ENCODE measurements at places on chromosomes 11 and 22.

- DNase-seq = no peak
Observed at GRCh38 chr11:24885580-24886173, 388.8 kb downstream of the LUZP2 start.

GRCh38 chr11:107928767-107929507 lies 689 bp downstream of the RAB39A start:
- DNase-seq = peak; percentile 13

DNA sequence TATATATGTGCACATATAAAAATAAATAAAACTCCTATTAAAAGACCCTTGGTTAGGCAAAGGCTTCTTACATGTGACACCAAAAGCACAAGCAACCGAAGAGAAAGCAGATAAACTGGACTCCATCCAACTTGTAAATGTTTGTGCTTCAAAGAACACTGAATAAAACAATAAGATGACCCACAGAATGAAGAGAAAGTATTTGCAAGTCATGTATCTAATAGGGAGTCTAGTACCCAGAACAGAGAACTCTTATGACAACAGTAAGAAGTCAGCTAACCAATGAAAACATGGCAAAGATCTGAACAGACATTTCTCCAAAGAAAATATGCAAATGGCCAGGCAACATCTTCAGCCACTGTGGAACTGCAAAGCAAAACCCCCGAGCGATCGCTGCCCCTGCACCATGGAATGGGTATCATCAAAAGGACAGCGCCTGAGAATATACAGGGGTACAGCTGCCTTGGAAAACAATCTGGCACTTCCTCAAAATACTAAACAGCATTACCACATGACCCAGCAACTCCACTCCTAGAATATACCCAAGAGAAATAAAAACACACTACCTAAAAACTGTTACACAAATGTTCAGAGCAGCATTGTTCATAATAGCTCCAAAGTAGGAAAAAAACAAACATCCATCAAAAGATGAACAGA lies 17.2 kb downstream of the BRD1 start:
- no peak for DNase-seq

DNA sequence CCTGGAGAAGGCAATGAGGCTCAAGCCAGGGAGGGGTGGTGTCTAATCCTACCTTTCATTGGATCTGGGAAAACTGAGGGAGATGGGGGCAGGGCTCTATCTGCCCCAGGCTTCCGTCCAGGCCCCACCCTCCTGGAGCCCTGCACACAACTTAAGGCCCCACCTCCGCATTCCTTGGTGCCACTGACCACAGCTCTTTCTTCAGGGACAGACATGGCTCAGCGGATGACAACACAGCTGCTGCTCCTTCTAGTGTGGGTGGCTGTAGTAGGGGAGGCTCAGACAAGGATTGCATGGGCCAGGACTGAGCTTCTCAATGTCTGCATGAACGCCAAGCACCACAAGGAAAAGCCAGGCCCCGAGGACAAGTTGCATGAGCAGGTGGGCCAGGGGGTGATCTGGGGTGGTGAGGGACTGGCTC lies at the start of gene FOLR1:
FOLR1 (plus strand) TSS at position 180 of the 421 bp plus-strand sequence; CDS start at position 214, 34 bp downstream.
- DNase-seq = no peak

- DNase-seq = no peak
Observed at GRCh38 chr22:33492210-33492651, 428.0 kb downstream of the LARGE1 start.

- DNase-seq = no peak
Observed at GRCh38 chr22:20663137-20663828, 110.6 kb upstream of the SERPIND1 start.

DNA sequence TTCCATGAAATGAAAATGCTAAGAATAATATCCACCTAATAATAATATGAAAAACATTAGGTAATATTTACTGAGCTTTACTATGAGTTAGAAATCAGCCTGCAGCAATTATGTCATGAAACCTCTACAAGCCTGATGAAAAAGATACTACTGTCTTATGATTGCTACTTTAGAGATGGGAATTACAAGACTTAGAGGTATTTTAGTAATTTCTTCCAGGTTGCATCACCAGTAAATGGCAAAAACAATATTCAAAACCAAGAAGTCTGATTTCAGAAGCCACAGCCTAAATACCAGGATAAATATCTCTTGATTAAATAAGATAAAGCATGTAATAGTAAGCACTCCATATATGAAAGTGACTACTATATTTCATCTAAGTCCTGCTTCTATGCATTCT lies 13.8 kb downstream of the OR5B21 start:
- no peak for DNase-seq

DNA sequence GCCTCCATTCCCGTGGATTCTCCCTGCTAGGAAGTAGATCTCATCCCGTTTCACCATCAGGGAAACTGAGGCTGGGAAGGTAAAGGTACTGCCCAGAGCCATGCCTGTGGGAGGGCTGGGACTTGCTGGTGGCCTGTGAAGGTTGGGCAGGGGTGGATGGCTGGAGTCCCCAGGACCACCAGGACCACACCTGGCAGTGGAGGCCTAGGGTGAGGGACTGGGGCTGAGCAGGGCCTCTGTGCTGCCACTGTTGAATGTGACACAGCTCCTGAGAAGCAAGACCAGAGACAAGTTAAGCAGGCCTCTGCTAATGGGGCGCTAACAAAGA lies 26.2 kb upstream of the PRODH start:
- DNase-seq = no peak

GRCh38 chr11:18704698-18705097 lies 6.1 kb downstream of the TMEM86A start:
- no peak for DNase-seq

DNA sequence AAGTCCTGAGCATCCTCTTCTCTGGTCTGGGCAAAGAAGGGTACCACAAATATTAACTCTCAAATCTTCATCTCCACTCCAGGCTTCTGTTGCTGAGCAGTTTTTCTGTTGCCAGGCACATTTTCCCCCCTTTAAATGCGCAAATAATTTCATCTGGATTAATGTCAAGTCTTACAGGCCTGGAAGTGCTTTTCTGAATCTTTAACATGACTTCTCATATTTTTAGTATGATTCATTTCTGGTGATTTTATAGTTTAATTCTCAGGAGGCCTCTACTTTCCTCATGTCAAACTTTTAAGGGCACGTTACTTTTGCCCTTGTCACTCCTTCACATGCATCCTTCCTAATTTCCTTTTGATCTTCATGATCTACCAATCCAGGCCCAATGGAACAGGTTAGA lies 510.2 kb downstream of the METTL15 start:
- no peak for DNase-seq

DNA sequence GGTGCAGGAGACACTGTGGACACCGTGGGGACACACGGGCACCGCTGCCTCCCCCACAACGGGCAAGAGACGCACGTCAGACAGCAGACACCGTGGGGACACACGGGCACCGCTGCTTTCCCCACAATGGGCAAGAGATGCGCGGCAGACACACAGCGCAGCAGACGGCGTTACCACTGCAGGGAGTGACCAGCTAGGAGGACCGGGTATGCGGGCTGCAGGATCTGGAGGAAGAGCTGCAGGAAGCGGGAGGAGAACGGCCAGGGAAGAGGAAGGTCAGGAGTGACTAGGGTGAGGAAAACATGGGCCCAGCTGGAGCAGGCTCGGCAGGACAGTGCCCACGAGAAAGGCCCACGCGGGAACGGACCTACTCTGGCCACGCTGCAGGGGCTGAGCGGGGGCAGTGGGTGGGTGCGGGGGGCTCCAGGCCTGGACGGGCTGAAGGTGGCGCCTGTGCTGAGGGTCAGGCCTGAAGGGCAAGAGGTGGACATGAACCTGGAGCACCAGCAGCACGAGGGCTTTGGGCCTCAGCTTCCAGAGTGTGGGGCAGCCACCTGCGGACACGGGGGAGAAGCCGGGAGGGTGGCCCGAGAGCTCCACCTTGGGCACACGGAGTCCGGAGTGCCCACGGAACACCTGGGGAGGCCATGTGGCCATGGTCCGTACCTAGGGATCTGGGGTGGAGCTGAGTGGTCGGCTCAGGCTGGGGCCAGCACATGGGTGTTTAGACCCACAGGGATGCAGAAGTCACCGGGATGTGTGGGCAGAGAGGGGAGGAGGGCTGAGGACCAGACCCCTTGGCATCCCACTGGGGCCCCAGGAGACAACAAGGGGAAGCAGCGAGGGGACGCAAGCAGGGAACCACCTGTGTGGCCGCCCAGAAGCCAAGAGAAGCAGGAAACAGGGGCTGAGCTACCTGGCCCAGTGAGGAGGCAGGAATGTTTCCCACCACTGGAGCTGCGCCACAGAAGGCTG lies 16.5 kb downstream of the TOLLIP start:
- DNase-seq = no peak

GRCh38 chr11:119149018-119149785 lies at the start of gene ABCG4:
Gene ABCG4 (plus strand): TSS chr11:119149052. CDS start chr11:119149966, 914 bp downstream.
- DNase-seq = peak; percentile 31

DNA sequence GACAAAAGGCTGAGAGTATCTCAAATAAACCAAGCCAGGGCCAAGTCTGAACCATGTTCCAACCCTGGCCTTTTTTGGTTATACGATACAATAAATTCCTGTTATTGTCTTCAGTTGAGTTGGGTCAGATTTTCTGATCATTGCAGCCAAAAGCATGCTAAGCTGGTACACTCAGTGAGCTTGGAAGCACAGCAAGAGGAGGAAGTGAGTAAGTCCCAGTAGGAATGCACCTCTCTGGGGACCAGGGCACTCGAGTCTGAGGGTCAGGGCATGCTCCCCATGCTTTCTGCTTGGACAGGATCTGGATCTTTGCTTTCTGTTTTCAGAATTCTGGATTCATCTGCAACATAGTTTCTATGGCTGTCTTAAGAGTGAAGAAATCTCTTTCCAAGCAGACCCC lies 73.1 kb downstream of the TMPRSS5 start:
- DNase-seq = no peak

GRCh38 chr22:41369424-41369745 lies 12.4 kb upstream of the TEF start:
- no peak for DNase-seq

- no peak for DNase-seq
Observed at GRCh38 chr11:61764606-61765260, 12.3 kb downstream of the MYRF start.

DNA sequence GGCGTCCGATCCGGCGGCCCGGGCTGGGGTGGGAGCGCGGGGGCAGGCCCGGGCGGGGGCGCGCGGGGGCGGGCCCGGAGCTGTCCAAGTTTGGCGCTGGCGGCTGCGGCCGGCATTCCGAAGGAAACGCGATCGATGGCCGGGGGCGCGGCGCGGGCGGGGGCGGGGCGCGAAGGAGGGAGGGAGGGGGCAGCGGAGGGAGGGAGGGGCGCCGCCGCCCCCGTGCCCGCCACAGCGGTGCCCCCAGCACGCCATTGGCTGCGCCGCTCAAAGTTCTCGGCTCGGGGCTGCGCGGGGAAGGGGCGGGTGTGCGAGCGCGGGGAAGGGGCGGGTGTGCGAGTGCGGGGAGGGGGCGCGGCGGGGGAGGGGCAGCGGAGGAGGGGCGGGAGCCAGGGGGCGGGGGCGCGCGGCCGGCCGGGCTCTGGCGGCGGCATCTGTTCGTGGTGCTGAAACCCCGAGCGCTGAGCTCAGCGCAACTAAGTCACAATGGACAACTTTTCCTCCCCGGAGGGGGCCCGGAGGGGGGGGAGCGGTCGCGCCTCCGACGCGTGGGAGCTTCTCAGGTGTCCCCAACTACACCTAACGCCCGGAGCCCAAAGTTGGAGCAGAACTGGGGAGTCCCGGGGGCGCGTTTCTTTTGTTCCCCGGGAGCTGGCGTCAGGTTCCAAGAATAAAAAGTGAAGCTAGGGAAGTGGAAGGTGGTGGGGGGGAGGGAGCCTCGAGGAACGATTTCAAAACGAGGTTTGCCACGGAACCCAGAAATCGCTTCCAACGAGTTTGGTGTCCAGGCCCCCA lies 2.2 kb downstream of the PHF21B start:
- DNase-seq = no peak

GRCh38 chr11:113547739-113548138 lies 72.5 kb upstream of the DRD2 start:
- no peak for DNase-seq

DNA sequence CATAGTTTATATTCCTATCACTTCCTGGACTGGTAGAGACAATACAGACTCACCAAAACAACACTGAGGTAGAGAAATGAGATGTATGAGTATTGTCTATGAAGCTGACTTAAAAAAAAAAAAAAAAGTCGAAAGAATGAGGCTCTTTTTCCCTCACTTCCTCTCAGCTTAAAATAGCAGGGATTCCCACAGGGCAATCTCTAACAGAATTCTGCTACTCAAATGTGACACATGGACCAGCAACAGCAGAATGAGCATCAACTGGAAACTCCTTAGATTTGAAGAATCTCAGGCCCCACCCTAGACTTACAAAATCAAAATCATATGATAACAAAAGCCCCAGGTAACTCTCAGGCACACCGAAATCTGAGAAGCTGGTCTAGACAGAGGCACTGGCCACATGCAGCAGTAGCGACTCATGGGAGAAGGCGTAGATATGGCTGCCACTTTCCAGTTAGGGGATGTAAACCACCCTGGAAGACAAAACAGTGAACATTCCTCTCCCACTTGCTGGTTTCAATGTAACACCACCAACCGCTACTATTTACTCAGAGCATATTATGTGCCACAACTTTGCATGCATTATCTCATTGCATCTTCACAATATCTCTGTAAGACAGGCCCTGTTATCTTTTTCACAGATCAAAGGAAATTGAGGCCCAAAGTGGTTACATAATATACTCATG lies 128.0 kb downstream of the RBFOX2 start:
- DNase-seq = no peak

DNA sequence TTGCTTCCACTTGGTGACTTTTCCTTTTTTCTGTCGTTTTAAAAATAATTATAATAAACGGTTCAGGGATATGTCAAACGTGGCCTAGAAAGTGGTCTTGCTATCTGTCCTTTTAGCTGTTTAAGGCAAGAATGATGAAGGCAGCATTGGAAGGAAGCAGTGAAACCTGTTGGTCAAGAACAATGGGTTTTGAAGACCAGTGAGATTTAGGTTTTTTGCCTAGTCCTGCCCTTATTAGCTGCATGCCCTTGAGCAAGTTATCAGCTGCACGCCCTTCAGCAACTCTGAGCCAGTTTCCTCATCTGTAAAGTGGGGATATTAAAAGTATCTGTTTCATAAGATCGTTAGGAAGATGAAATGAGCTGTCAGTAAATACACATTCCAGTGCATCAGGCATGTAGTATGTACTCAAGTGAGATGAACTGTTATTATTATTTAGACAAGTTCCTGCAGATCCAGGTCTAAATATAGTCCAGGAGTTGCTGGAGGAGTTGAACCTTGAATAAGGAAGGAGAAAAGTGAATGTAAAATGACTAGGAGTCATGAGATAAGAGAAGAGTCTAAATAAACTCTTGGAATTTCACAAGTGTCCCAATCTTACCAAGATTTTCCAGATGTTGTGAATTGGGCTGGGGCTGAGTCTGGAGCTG lies 90.8 kb upstream of the HSD17B12 start:
- DNase-seq = no peak
